ENCODE measurements at places on chromosomes 3 and 15.

GRCh38 chr3:138254216-138254615, 67.1 kb downstream of the ARMC8 start:
- no peak for DNase-seq

DNA sequence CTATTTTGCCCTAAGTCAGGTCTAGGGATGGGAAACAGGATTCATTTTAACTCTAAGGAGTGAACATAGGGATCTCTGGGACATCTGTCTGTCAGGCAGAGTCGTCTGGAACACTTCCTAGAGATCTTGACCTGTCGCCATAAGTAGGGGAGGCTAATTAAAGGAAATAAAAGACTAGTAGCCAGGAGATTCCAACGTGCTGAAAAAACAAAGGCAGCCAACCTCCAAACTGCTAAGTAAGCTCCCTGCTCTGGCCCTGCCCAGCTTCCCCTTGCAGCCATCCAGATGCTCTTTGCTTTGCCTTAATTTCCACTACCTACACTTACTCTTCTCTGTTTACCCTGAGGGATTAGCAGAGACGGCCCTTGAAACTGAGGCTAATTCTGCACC, 18.4 kb upstream of the TSEN2 start:
- DNase-seq: no peak

- DNase-seq: no peak
Observed at GRCh38 chr3:172098698-172099494, 59.5 kb downstream of the FNDC3B start.

DNA sequence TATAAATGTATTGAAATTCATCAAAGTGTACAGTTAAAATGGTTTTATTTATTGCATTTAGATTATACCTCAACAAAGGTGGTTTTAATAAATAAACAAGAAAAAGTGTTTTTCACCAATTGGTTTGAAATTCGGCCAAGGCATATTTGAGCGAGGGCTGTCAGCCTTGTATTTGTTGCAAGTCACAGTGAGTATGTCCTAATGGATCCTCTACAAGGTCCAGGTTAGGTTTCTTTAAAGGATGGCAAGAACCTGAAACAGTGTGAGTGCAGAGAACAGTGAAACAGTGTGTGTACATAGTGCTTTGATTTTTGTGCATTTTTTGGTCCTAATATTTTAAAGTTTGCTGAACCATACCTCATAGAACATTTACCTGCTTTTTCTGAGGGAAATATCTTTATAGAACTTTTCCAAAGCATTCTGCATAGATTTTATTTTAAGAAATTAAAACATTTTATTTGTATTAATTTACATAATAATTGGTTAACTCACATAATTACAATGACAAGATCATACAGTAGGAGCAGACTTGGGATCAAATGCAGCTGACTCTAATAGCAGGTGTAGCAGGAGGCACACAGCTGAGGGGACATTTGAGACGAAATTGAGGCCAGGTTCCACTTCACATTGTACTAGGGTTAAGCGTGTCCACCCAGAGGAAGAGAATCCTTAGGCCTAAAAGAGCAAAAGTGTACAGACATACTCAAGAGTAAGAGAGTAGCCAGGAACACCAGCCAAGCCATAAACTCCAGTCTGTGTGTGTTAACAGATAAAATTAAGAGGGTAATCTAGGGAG, 428.8 kb upstream of the TPRG1 start:
- no peak for DNase-seq

DNA sequence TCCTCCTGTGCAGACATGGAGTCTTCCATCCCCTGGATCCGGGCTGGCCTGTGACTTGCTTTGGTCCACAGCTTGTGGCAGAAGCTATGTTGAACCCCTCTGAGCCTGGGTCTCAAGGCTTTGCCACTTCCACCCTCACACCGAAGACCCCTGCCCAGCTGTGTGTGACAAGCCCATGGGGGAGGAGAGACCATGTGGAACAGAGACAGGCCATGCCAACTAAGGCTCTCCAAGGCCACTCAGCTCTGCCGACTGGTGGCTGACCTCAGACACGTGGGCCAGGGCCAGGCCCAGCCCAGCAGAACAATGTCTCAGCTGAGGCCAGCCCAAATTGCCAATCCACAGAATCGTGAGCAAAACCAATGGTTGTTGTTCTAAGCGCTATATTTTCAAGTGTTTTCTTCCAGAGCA, 16.4 kb upstream of the CFAP100 start:
- no peak for DNase-seq

GRCh38 chr3:98952404-98952803, 50.9 kb upstream of the DCBLD2 start:
- DNase-seq: no peak

GRCh38 chr3:99625643-99626416, 12.6 kb upstream of the COL8A1 start:
- DNase-seq: peak; percentile 39

- no peak for DNase-seq
Observed at GRCh38 chr3:125032100-125032643, 23.6 kb downstream of the HEG1 start.

- no peak for DNase-seq
Observed at GRCh38 chr15:79602180-79602579, 170.0 kb downstream of the MINAR1 start.

DNA sequence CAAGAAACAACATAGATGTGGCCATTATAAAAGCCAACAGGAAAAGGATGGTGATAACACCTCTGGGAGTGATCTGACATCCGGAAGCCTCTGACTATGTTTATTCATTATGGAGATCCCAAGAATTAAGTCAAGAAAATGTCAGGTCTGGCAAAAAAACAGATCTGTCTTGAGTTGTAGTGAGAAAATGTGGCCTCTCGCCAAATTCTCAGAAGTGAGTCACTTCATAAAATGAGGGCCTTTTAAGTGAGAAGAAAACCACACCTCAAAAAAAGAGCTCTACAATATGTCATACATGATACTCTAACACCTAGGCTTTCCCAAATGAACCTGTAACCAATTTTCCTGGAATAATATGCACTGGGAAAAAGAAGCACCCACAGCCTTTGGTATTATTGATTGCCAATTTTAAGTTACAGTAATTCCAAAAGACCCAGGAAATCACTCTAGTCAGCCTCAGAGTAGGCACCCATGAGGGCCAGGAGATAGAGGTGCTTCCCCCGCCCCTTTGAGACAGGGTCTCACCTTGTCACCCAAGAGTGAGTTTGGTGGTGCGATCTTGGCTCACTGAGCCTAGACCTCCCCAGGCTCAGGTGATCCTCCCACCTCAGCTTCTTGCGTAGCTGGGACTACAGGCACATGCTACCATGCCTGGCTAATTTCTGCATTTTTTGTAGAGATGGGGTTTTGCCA, 38.0 kb downstream of the CCR3 start:
- DNase-seq: peak; percentile 28

DNA sequence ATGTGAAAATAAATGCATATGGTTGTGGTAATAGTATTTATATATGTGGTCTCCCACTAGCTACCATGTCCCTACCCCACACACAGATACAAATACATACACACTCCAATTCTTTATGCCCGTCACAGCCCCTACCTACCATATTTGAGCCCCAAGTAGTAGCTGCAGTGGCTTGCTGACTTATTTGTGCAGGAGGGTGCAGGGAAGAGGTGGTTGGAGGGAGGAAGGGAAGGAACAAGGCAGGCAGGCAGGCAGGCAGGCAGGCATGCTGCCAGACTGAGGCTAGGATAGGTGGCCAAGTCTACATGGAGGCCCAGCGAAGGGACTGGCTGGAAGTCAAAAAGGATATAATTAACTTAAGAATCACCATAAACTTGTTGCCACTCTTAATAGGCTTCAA, 82.9 kb downstream of the SCN11A start:
- DNase-seq: no peak

GRCh38 chr15:68352401-68353062, 75.0 kb downstream of the FEM1B start:
- DNase-seq: peak; percentile 93

DNA sequence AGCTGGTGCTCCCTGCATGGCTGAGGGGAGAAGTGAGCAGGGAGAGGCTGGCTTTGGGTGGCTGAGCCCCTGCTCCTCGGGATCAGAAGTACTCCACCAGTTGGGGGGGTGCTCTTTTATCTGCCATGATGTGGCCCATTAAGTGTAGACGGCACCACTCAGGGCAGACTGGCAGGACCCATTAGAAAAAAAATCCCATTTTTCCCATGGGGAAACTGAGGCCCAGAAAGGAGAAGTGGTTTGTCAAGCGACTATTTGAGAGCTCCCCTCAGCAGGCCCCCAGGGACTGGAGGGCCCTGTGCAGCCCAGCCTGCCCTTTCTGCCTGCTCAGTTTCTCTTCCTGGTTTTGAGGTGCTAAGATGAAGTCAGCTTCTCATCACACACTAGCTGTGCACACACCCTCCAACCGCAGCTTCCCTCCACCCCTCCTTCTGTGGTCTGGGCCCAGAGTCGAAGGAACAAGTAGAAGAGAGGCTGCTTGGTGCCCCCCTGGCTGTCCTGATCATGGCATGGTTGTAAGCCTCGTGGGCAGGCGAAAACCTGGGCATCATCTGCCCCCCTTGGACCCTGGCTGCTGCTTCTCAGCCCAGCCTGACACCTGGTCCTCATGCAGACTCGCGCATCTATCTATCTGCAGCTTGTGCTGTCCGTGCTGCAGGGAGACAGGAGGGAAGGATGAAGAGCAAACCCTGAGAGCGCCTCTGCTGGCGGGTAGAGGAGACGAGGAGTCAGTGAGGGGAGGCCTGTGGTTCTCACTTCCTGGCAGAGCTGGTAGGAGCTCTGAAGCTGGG, 5.6 kb downstream of the CSK start:
- DNase-seq: peak; percentile 80

GRCh38 chr15:90234096-90234988, at the start of gene GDPGP1:
Gene GDPGP1 (plus strand): TSS chr15:90234209. CDS start chr15:90240909, 6,700 bp downstream.
- DNase-seq: no peak

GRCh38 chr3:151675858-151676615, 57.7 kb upstream of the AADACL2 start:
- DNase-seq: no peak

DNA sequence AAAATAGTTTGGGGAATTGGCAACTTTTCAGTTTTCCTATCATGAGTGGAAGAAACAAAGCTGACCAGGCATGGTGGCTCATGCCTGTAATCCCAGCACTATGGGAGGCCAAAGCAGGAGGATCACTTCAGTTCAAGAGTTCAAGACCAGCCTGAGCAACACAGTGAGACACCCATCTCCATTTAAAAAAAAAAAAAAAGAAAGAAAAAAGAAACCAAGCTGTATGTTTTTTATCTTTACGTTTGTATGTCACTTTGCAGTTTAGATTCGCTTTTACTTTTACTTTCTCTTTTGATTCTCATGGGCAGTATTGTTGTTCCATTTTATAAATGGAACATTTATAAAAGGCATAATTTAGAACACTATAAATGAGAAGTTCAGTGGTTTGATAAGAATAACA, 31.2 kb upstream of the TNIK start:
- DNase-seq: no peak
